ENCODE measurements at places on chromosomes 7 and 10.
A peak's percentile ranks its signal among the peaks of the same experiment; 100 is the strongest.

GRCh38 chr7:74057216-74057925, 26.2 kb upstream of the LIMK1 start:
- DNase-seq, result no peak

GRCh38 chr10:72375173-72375572, 20.5 kb upstream of the DNAJB12 start:
- no peak for DNase-seq

DNA sequence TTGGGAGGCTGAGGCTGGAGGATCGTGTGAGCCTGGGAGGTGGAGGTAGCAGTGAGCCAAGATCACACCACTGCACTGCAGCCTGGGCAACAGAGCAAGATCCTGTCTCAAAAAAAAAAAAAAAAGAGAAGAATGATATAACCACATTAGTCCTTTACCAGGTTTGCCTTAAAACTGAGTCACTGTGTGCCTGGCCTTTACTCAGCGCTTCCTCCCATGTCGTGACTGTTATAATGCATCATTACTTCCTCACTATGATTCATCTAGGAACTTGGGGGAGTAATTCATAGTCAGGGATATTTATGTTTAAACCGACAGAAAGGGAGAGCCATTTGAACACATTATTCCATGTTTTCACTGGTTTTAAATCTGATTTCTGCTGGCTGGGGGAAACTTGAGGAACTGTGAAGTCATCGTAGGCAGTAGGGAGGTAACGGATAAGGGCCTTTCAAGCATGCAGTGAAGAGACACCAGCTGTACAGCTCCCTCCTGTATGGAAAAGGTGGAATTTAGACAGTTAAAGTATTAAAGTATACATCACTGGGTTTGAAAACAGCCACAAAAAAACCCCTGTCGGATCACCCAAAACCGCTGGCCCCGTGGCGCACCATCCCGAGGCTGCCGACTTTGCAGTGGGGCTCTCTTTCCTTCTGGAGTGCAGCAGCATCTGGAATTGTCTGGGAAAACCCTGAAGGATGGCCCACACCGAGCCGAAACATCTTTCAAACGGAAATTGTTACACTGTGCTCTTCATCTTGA, 119.8 kb downstream of the NKX6-2 start:
- DNase-seq, result no peak

DNA sequence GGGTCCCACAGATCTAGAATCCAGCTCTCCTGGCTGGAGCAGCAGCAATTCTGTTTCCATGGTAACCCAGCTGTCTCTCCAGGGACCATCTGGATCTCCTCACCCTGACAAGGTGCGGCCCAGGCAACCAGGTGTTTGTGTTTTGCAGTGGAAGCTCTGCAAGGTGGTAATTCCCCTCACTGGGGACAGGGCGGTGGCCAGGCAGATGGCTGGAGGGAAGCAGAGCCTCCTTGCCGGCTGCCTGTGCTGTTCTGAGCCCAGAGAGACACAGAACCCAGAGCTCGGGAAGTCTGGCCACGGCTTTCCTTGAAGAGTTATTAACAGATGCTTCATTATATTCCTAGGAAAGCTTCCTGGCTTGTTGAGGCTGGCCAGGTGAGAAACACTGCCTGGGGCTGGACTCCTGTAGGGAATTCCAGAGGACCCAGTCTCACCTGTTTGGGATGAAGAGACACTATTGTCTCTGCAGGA, 118.2 kb upstream of the PPIF start:
- no peak for DNase-seq

DNA sequence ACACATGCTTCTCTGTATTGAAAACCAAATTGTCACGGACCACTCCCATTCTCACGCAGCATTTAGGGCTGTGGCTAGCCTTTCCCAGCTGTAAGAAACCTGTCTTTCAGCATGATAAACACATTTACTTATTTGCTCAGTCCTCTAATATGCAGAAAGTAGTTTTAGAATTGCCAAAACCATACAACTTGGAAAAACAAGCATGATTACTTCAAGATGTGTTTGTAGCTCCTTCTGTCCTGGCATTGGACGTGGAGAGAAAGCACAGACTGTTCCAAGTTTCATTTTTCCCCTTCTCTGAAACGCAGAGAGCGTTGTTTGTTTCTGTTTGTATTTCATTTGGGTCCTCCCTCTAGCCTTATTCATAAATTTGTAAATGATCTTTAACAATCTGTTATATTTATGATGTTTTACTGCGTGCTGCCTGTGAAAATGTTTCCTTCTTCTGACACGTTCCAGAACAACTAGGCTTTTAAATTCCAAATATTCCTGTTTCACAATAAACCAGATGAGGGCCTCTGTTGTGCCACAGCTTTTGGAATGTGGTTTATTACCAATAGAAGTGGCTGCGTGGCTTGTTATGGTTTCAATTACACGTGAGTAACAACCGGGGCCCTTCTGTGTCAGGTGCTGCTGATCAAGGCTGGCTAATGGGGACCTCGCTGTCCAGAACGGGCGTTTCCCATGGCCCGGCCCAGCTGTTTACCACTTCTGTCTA, 26.1 kb downstream of the MNX1 start:
- DNase-seq, result no peak

- no peak for DNase-seq
These were observed 37.3 kb downstream of the DNAH11 start for GRCh38 chr7:21580073-21580521.

DNA sequence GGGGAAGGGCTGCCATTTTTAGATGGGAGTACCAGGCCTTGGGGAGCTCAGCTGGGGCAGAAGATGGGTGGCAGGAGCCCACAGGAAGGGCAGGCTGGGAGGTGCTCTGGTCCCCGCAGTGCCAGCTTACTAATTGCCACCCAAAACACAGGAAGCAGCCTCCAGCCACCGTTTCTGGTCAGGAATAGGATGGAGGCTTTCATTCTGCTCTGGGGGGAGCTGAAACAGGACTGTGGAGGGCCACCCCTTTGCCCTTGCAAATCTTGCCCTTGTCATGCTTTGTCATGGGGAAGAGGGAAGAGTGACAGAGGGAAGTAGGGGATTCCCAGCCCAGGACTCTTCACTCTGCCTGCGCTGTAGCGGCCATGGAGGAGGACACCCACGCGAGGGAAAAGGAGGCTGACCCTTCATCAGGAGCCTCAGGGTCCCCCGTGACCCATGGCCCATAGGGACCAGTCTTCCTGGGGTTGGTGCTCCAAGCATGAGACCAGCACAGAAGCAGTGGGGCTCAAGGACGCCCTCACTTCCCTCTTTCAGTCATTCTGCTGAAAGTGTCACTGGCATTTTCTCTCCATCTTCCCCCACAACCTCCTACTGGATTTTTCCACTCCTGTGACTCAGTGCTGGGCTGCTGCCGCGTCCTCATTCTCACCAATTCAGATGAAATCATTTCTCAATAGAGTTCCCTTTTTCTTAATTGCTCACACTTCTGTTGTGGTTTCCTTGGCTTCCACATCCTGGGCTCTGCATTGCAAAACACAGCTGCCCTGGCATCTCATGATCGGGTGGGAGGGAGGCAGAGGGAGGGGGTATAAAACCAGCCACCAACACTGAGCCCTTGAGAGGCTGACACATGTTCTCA, 61.9 kb downstream of the MKI67 start:
- peak; percentile 82 for DNase-seq

DNA sequence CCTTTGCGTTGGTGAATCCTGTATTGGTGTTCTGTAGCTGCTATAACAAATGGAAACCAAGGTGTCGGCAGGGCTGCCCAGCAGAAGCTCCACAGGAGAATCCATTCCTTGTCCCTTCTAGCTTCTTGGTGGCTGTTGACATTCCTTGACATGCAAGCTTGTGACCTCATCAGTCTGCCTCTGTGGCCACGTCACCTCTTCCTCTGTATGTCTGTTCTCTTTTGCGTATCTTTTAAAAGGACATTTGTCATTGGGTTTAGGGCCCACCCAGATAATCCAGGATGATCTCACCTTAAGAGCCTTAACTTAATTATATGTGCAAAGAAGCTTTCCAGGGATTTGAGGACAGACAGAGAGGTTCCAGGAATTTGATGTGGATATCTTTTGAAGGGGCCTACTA, 15.3 kb upstream of the ZCCHC24 start:
- no peak for DNase-seq

DNA sequence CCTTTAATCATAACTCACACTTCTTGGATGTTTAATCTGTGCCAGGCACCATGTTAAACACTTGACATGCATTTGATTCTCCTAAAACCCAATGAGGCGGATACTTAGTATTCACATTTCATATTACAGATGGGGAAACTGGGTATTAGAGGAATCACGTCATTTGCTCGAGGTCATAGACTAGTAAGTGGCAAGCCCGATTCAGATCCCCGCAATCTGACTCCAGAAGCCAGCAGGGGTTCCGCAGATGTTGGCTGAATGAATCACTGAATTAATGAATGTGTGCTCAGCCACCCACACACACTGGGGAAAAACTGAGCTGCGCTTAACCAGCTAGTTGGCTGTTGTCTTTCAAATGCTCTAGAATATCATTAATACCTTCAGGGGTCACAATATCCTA, 22.5 kb upstream of the ENO4 start:
- DNase-seq, result no peak

- no peak for DNase-seq
These were observed 58.3 kb downstream of the CFAP46 start for GRCh38 chr10:132884041-132884440.

- peak; percentile 41 for DNase-seq
These were observed 12.0 kb downstream of the FXYD4 start for GRCh38 chr10:43383204-43383971.

GRCh38 chr10:11522821-11523245, 88.6 kb downstream of the USP6NL start:
- DNase-seq, result no peak

GRCh38 chr7:101172854-101173751, 7.0 kb downstream of the NAT16 start:
- peak; percentile 52 for DNase-seq

GRCh38 chr10:47045331-47045861, 134.2 kb downstream of the PTPN20 start:
- no peak for DNase-seq

DNA sequence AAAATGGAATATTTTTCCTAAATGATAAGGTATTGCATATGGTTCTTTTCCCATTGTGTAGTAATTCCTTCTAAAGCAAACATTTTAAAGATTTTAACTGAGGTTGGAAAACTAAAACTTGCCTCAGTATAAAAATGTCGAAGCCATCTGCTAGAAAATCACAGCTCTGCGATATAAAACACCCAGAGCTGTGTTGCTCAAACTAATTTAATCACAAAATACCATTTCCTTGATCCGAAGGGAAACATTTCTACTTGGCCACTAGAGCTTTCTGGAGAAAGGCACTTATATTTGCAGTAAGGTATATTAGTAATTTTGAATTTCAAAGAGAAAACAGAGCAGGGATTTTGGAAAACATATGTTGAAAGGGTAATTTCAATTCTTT, 209.2 kb upstream of the ZNF32 start:
- DNase-seq, result no peak

DNA sequence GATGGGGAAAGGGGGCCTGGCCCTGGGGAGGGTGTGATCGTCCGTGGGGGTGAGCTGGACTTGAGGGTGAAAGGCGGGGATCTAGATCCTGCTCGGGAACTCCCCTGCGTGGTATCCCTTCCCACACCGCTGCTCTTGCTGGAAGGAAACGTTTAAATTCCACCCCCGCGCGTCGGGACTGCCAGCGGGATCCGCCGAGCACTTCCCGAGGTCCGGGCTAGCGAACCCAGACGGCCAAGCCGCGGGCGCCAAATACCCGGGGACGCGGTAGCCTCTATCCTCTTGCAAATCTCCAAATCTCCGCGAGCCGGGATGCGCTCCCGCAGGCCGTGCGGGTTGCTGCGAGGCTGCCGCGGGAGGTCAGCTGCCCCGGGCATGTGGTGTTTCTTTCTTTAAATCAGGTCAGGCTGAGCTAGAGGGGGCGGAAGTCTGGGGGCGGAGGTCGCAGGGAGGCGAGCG, 904 bp downstream of the NPTX2 start:
- DNase-seq, result no peak

DNA sequence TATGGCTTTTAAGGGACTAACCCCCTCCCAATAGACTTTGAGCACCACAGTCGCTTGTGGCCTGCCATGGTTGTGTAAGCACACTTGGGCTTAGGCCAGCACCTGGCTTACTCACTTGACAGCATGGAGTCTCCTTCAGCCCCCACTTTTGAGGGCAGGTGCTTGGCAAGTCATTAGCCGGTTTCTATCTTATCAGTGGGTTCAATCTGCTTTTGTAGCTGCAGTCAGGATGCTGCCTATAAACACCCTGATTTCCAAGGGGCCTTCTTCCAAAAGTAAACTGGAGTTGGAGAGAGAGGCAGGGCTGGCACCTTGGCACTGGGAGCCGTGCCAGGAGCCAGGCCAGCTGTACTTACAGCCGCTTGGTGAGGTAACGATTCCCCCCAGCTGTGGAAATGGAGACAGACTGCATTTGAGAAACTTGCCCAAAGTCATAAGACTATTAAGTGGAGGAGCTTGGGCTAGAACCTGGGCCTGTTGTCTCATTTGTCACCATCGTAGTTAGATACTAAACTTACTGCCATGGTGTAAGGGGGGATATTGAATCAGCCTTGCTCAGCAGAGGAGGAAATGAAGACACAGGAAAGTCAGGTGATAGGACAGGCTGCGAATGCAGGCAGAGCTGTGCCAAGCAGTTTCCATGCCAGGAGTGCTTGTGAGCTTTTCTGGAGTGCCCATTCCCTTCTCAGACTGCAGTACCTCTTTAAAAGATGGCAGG, 92.2 kb upstream of the EFCAB10 start:
- no peak for DNase-seq

DNA sequence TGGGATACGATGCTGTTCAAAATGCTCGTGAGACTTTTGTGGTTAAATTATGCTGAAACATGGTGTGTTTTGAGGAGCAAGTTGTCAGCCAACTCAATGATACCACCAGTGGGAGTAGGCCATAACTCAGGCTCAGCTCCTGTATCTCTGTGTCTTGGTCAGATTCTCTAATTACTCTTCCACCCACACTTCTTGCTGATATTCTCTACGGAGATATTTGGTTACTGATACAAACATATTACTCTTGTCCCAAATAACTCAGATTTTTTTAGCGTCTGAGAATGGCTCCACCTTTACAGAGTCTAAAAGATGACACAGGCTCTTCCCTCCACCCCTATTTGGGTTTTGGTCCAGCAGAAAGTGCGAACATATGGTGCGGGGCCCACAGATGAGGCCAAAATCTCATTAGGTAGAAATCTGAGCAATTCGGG, 168.9 kb downstream of the PKD1L1 start:
- DNase-seq, result no peak

DNA sequence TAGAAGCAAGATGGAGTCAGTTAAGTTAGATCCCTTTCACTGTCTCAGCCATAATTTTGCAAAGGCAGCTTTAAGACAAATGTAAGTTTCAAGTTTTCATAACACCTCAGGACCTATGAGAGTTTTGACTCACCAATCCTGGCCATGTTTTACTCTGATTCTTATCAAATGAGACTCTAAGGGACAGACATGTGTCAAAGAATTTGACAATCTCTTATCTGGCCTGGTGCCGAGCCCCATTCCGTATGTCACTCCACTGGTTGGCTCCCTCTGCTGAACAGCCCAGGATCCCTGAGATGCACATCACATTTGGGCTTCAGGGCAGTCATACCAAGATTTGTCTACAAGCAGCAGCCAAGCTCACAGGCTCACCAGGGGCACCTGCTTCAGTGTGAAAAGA, 187.6 kb upstream of the STK17A start:
- no peak for DNase-seq

- no peak for DNase-seq
These were observed 68.3 kb downstream of the VIPR2 start for GRCh38 chr7:159076333-159076732.

All from stimulated activated CD8-positive, alpha-beta memory T cell treated with anti-CD3 and anti-CD28 coated beads, Interleukin-4, amount 100 ng/mL, for 48 hours (primary cell).